Activated CD8-positive, alpha-beta memory T cell treated with anti-CD3 and anti-CD28 coated beads, Interleukin-2, amount 50 U/mL, for 48 hours (primary cell): ENCODE measurements at places on chromosomes 5 and 9.
A peak's percentile ranks its signal among the peaks of the same experiment; 100 is the strongest.

DNA sequence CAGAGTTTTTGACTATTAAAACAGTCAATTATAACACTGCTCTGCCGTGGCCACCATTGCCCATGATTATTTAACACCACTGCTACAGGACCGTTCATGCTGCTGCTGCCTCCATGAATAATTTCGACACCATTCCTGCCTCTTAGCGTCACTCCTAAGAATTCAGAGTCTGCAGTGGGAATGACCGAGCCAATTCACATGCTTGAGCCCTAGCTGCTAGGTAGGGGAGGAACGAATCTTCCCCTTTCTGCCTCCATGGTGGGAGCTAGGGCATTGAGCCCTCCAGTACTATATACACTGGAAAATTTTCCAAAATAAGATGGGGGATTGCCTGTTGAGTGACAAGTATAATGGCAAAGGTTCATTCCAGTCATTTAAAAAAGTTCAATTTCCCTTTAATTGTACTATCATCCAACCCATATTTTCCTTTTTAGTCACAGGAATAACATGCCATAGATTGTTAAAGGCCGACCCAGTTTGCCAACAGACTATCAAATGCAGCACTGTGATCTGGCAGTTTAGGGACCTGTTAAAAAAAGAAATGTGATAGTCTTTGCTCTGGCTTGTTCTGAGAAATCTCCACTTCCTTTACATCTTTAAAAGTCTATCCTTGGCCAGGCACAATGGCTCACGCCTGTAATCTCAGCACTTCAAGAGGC, 13.5 kb upstream of the B4GALT1 start:
- DNase-seq, result peak; percentile 17

DNA sequence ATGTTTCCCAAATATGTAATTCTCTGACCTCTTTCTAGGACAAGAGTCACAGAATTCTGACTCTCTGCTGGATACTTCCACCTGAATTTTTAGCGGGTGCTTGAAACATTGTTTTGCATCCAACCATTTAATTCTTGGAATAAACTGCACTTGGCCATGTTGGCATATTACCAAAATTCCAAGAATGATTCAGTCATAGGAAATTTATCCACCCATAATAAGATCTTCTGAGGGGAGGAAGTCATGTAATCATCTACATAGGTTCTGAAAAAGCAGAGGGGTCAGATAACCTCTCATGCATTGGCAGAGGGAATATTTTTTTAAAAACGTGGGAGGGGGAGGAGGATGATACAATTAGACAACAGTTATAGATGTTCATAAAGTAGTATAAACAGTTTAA, 156.9 kb downstream of the PAM start:
- DNase-seq, result no peak

- no peak for DNase-seq
These were observed 57.5 kb downstream of the CDH6 start for GRCh38 chr5:31251032-31251431.

DNA sequence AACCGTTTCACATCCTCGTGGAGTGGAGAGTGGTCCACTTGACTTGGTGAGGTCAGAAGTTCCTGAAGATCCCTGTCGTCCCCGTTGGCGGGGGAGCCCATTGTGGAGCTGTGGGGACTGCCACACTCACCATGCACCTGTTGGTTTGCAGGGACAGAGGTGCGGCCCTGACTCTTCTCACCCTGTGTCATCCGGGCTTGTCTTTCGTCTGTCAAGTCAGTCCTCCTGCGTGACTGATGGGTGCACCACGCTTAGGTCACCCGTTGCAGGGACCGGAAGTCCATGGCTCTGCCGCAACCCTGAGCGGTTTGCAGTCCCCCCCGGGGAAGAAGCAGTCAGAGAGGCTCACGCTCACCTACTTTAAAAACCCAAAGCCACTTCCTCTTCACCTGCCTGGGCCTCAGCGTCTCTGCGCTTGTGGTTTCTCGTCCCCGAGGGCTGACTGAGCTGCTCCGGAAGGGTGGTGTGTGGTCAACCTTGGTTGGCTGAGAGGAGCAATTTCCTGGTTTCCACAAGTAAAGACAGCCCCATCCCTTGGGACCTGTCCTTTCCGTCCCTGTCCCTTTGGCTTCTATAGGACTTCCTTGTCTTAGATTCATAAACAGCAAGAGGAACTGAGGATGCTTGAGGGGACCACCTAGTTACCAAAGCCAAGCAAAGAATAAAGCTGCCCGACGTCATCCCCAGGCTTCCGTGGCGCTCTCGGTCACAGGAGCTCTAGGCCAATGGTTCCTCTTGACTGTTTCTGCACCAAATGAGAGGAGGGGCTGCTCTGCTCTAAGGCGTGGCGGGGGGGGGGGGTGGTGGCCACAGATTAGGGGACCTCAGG, 53.2 kb downstream of the USP20 start:
- DNase-seq, result peak; percentile 94

DNA sequence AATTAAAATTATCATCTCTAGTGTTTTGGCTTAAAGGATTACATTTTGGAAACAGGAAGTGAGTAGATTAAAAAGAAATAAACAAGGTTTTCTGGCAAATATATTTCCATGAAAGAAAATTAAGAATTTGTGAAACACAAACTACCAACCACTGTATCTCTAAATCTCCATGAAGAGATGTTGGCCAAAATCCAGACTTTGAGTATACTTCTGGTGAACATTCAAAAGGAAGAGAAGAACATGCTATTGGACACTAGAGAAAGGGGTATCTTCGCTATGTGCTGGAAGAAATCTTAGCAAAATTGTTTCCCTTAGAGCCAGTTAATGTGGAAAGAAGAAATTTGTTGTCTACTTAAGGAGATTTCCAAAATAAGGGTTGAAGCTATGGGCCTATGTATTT, 710.4 kb upstream of the CTNND2 start:
- no peak for DNase-seq

DNA sequence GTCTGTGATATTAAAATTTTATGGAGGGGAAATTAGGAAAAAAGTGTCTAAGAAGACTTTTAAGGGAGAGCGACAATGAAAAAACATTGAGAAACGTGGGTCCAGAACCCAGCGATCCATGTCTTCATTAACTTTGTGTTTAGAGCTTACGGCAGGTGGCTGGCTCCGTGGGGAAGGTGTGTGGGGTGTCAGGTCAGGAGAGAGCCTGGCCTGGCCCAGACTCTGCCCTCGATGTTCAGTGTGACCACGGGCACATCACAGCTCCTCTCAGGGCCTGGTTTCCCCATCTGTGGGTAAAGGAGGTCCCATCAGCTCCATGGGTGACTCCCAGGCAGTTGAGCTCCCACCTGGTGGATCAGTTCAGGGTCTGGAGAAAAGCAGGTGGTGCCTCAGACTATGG, 22.1 kb downstream of the DAB2IP start:
- DNase-seq, result no peak

- no peak for DNase-seq
These were observed 35.0 kb downstream of the AOPEP start for GRCh38 chr9:94761481-94761880.

DNA sequence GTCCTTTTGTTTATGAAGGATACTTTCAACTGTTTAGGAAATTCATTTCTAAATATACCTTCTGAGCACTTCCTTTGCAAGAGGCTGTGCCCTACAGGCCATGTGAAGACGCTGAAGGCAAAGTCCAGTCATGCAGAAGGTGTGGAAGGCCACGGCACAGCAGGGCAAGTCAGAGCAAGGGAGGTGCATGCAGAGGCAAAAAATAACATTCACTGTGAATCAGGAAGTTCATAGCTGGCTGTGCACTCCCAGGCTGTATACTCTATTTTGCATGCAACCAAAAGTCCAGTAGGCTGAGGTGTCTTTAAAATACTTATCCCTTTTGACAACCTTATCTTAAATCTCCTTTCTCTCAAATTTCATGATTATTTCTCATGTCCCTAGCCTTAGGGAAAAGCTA, 50.3 kb downstream of the GNAQ start:
- no peak for DNase-seq

DNA sequence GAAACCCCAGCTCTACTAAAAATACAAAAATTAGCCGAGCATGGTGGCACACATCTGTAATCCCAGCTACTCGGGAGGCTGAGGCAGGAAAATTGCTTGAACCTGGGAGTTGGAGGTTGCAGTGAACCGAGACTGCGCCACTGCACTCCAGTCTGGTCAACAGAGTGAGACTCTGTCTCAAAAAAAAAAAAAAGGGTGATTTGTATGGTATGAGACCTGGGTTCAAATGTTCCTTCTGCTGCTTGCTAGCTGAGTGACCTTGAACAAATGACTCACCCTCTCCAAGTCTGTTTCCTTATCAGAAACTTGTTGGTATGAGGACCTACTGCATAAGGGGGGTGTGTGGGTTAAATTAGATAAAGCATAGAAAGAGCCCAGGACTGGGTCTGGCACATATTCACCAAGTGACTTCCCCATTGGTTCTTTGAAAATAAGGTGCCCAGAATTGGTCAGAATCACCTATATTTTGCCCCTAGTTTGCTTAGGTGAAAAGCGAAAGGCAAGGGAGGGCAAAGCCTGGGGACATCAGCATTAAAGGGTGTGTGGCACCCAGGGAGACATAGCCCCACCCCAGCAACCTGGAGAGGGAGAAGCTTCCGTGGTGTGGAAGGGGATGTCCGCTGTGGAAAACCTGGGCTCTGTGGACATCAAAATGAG, 9.9 kb downstream of the SLC25A25 start:
- DNase-seq, result no peak

DNA sequence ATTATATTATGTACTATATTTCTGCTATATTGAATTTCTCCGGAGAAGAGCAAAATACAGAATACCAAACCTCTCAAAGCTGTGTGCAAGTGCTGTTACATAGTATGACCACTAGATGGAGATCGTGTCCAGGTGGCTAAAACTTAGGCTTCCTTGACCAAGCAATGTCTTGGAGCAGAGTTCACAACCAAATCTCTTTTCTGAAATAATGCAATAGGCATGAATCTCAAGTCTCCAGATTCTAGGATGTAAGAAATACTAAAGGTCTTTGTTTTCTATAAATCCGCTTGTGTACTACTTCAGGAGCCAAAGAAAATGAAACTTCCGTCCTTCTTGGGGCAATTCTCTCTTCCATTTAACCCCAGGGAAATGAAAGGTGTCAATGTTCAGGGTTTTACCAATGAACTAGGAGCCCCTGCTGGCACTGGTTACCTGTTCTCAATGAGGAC, 181.5 kb upstream of the RAI14 start:
- DNase-seq, result no peak

GRCh38 chr9:21251190-21251589, 11.4 kb upstream of the IFNA14 start:
- no peak for DNase-seq

- DNase-seq, result no peak
These were observed 596.9 kb upstream of the CDH6 start for GRCh38 chr5:30596495-30597064.

DNA sequence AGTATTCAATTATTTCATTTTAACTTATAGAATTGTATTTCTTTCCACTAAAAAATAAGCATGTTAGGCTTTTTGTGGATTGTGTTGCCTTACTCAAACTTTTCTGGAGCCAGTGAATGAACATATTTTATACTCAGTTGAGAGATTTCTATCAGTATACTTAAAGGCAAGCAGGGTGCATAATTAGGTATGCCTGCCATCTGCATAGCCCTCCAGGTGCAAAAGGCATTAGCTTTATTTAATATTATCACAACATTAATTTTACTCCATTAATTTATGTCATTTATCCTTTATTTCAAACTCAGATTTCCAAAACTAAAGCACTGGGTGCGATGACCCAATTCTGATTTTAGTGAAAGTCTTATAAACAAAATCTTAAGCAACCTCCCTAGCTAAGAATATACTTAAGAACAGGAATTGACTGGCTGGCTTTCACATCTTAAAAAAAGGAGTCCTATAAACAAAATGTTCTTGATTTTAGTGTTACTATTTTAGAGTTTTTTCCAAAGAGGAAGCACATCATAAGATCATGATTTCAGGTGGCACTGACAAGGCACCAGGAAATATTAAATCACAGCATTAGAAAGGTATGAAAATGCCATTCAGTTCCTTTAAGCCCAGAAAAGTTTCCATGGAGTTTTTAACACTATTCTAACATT, 178.4 kb downstream of the MPDZ start:
- no peak for DNase-seq

DNA sequence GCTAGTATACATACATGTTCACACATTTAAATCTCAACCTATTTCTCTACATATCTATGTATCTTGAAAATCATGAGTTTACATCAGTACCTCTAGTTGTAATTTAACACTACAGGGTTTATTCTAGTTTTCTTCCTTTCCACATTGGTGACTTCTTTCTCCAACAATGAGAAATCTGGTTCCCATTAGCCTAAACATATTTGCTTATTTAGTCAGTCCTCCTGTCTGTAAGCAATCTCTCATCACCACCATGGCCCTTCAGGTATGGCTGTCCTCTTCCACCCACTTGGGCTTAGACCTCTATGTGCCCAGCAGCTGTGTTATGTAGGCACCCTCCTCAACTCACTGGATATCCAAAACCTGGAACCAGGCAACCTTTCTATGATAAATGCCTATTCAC, 8.0 kb upstream of the SPATA31D1 start:
- DNase-seq, result no peak

DNA sequence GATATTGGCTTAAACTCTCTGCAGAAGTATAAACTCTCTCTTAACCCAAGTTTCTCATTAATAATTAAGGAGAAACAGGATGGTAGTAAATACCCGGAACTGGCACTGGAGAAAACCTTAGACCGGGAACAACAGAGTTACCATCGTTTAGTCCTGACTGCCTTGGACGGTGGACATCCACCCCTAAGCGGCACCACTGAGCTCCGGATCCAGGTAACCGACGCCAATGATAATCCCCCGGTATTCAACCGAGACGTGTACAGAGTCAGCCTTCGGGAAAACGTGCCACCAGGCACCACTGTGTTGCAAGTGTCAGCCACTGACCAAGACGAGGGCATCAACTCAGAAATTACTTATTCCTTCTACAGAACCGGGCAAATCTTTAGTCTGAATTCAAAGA, 861 bp downstream of the PCDHGB5 start:
- DNase-seq, result no peak

DNA sequence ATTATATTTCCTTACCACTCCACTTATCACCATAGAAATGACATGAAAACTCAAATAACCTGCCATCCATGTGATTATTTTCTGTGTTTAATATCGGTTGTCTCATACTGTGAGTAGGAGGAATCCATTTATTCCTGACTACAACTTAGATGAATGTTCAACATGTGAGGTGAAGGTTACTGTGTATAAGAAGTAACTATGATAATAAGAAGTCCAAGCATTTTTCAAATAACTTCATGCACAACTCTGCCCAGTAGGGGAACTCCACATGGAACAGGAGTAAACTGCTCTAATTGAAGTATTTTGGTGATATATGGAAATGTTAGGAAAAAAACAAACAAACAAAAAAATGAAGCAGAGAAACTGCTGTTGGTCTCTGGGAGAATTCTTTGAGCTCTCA, 447.5 kb upstream of the GRIN3A start:
- DNase-seq, result no peak

DNA sequence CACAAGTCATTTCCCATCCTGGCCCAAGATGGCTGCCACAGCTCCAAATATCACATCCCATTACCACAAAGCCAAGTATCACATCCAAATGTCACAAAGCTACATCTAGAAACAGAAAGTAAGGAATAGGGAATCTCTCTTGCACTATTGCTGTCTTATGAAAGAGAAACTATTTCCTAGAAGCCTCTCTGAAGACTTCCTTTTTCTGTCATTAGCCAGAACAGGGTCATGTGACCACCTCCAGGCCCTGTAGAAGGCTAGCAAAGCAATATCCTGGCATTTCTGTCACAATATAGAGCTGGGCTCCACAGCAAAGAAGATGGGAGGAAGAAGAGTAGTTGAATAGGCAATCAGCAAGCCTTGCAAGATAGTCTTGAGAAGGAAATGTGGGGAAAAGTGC, 99.2 kb downstream of the SH3TC2 start:
- DNase-seq, result no peak

- DNase-seq, result no peak
These were observed 24.3 kb downstream of the FBXW2 start for GRCh38 chr9:120768886-120769285.
